ENCODE measurements at places on chromosomes 2 and 18.

DNA sequence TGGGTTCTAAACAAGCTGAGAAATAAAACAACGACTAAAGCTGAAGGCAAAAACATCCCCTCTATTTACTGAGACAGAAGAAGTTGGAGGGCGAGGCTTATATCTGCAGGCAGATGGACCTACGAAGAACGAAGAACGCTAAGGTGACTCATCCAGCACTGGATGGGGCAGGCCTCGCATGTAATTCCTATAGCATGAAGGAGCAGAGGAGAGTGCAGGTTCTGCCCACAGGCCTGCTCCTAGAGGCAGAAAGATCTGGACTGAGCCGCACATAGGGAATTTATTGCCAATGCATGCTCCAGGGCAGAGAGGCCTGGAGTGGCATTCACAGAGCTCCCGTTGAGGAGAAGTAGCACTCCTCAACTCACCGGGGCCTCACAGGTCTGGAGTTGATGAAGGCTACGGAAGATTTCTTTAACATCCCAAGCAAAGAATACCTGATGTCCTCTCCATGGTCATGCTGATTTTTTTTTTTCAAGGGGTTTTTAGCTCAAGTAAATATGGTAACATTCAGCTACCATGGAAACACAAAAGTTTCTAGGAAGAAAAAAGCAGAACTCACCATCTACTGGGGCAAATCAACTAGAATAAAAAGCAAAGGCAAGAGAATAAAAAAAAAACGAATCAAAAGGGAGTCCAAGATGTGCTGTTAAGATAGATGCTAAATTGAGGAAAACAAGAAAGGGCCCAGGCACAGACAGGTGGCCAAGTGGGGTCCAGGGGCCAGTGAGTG lies 10.4 kb upstream of the METTL21A start:
- DNase-seq, result peak; percentile 84

GRCh38 chr2:206515580-206515979 lies 72.2 kb downstream of the ADAM23 start:
- no peak for DNase-seq

DNA sequence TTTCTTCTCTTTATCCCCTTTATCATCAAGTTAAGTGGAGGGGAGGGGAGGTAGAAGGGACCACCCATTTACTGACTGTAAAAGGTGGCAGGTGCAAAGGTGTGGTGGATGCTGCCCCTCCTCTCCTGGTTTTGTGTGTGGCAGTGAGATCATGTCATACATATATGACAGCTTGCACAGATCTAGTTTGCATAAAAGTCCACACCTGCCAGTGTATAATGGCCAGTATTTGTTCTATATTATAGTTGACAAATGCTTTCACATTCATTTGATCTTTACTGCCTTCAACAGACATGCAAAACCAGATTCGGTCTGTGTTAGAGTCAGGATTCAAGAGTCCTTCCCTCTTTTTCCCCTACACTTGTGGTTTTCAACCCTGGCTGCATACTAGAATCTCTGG lies 55.1 kb downstream of the TGFA start:
- no peak for DNase-seq

GRCh38 chr2:13414897-13415296 lies 698.2 kb downstream of the TRIB2 start:
- no peak for DNase-seq

GRCh38 chr2:88125344-88125923 lies 2.4 kb downstream of the FABP1 start:
- DNase-seq, result no peak

DNA sequence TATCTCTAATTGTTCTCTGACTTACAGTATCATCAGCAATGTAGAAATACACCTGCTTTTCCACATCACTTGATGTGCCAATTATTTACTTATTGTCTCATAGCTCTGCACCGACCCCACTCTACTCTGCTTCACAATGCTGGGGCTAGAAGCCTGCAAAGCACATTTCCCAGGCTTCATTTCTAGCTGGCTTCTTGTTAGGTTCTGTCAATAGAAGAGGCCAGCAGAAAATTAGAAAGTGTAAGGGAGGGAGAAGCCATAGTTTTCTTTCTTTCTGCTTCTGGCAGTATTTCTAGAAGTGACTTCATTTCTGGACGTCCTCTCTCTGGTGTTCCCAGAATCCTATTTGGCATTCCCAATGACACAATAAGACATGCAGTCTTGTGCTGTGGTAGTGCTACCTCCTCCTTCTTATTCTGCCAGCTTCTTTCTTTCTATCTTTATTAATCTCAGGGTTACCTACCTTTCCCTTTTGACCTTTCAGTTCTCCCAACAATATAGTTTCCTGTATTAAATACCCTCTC lies 12.5 kb upstream of the TANC1 start:
- no peak for DNase-seq

DNA sequence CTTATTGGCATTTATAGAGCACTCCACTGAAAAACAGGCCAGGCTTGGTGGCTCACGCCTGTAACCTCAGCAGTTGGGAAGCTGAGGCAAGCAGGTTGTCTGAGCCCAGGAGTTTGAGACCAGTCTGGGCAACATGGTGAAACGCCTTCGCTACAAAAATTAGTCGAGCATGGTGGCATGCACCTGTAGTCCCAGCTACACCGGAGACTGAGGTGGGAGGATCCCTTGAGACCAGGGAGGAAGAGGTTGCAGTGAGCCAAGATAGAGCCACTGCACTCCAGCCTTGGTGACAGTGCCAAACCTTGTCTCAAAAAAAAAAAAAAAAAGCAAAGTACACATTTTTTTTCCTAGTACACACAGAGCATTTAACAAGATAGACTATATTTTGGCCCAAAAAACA lies 96.1 kb downstream of the TGIF1 start:
- no peak for DNase-seq

DNA sequence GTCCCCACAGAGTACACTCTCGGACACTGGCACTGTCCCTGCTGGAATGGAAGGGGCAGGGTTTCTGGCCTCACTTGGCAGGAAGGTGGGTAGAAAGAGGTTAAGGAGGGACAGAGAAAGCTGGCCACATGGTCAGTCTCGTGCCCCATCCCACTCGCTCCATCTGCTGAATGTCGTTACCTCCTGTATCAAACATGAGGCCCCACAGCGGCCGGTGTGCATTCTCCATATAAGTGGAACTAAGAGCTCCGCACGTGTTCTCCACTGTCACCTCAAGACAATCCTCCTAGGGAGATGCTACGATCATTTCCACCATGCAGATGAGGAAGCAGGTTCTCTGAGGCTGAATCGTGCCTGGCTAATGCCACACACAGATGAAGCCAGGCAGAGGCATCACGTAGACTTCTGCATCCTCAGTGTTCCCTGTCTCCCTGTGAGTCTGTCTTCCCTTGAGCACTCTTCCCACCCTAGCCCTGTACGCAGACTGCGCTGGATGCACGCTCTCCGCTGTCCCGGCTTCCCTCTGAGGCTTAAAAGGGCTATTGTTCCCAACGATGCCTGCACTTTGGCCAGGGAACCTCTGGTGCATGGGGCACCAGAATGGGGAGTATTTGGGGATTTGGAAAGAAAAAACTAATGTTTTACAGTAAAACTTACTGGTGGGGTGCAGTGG lies 35.1 kb downstream of the MAL start:
- no peak for DNase-seq

- DNase-seq, result peak; percentile 69
Observed at GRCh38 chr2:170823088-170823897, 6.6 kb downstream of the GAD1 start.

DNA sequence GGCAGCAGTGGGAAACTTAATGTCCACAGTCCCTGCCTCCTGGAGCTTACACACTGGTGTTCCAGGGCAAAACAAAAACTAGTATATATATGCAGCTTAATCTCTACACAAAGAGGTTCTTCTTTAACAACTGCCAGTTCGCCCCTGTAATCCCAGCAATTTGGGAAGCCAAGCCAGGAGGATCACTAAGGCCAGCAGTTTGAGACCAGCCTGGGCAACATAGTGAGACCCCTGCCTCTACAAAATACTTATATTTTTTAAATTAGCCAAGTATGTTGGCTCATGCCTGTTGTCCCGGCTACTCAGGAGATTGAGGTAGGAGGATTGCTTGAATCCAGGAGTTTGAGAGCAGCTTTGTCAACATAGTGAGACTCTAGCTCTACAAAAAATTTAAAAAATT lies 17.2 kb upstream of the NEDD4L start:
- DNase-seq, result no peak

DNA sequence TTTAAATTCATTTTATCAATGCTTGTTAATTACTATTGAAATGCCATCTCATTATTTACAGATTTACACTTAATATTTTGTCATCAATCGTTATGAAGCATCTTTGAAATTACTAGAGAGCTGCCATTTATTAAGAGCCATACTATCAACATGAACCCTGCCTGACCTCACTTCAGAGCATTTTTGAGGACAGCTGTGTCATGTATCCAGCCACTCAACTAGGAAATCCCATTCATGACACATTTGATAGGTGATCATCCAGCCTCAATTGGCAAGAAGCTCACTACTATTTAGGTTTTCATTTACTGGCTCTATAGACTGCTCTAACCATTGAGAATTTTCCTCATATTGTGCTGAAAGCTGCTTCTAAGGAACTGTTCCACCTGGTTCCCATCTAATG lies 40.6 kb upstream of the TLK1 start:
- DNase-seq, result no peak

GRCh38 chr18:79528846-79529245 lies 133.1 kb downstream of the NFATC1 start:
- peak; percentile 83 for DNase-seq

DNA sequence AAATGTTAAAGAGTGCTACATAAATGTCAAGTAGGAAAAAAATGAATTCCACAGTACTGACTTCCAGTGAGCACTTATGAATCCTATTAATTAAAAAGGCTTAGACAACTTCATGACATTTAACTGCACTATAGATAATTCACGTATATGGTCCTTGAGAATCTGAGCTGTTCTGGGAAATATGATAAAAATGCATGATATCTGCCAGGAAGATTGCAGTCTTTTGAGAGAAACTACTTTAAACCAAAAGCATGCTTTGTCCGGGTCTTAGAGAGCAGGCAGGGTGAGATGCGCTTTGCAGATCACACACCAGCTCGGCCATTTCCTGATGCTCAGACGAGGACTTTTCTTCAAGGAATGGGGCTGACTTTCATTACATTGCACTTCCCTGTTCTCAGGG lies 42.6 kb downstream of the CMPK2 start:
- no peak for DNase-seq

- DNase-seq, result no peak
Observed at GRCh38 chr2:136112317-136113208, 5.4 kb downstream of the CXCR4 start.

- DNase-seq, result peak; percentile 91
Observed at GRCh38 chr2:42974721-42975717, 182.6 kb upstream of the HAAO start.

Measured in ELF-1 (cell line).